HT1080 (cell line): ENCODE measurements at places on chromosomes 7 and 10.

DNA sequence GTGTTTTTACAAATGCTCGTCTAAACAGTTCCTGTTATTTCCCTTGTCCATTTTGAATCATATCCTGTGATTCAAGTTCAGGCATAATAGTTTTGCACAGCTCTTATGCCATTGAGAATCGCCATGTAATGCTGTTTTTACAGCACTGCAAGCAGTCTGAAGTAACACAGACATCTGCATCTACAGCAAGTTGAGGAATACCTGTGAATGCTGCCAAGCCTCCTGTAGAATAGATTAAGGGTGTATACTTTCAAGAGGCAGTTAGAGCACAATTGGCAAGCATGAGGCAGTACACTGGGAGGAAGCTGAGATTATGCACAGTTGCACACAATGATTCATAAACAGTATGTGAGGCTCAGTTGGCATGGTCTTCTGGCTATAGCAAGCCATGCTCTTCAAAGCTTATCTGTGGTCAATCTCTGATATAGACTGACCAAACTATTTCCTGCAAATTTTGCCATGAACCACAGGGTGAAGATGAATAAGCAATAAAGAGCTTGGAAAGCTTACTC is 121.9 kb upstream of the AKR1E2 start:
- DNase-seq, result peak; percentile 99

- DNase-seq, result no peak
These were observed 7.0 kb upstream of the TMEM243 start for GRCh38 chr7:87226495-87226894.

GRCh38 chr10:113148901-113149300 is 198.9 kb downstream of the TCF7L2 start:
- DNase-seq, result no peak

GRCh38 chr7:41882745-41883420 is 180.0 kb upstream of the INHBA start:
- DNase-seq, result no peak

- no peak for DNase-seq
These were observed 81.9 kb upstream of the RAB11FIP2 start for GRCh38 chr10:118128675-118129074.

DNA sequence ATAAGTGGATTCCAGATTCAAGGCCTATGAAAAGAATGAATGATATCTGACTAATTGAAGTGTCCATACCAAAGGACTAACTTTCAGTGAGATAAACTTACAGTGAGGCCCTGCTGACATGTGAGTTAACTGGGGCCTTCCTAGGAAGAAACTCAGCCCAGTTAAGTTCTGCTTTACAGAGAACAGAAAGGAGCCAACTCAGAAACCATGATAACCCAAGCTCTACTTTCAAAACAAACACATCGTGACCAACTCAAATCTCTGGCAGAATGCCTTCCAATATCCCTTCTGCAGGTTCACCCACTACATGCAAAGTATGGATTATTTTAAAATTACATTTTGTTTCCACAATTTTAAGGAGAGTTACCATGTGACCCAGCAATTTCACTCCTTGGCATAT is 75.8 kb upstream of the MRLN start:
- no peak for DNase-seq

DNA sequence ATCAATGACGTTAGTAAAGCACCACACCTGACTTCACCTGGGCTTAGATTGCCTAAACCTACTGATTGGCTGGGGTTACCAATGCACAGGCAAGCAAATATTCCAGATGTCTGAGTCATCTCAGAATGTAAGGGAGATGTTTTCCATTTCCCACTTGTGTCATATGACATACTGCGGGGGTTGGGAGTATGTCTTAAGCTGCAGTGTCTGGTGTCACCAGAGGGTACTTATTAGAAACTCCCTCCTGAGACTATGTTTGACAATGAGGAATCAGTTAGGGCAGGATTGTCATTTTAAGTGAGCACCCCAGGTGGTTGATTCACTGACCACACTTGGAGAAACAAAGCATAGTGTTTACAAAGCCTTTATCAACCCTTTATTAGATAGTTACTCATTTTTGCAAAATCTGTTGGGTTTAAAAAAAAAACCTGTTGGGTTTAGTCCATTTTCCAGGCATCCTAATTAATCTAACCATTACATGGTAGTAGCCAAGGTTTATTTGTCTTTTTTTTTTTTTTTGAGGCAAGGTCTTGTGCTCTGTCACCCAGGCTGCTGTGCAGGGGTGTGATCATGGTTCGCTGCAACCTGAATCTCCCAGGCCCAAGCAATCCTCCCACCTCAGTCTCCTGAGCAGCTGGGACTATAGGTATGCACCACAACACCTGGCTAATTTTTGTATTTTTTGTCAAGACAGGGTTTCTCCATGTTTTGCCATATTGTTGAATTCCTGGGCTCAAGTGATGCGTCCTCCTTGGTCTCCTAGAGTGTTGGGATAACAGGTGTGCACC is 72.5 kb downstream of the CDK6 start:
- peak; percentile 86 for DNase-seq

- no peak for DNase-seq
These were observed 1071.1 kb downstream of the XPNPEP1 start for GRCh38 chr10:108852211-108852610.

GRCh38 chr10:126569513-126570244 is 100.8 kb downstream of the C10orf90 start:
- peak; percentile 74 for DNase-seq

DNA sequence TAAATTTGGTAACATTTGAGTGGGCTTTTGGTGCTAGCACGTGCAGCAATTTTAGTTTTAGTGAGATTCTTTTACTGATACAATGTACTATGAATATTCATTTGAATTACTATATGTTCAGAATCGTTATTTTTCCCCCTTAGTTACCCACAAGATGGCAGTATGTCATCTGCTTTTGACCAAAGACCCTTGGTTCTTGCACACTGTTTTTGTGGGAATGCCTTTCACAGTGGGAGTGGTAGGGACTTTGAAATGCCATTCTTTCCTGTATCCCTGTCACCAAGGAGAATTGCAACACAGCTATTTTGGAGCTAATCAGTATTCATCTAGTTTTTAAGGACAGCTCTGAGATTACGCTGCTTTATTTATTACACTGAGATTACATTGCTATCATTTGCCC is 40.6 kb downstream of the SEC23IP start:
- peak; percentile 13 for DNase-seq

GRCh38 chr7:71286924-71287323 is 155.0 kb downstream of the GALNT17 start:
- no peak for DNase-seq

- no peak for DNase-seq
These were observed 421.3 kb upstream of the NUPR2 start for GRCh38 chr7:56537477-56537876.

DNA sequence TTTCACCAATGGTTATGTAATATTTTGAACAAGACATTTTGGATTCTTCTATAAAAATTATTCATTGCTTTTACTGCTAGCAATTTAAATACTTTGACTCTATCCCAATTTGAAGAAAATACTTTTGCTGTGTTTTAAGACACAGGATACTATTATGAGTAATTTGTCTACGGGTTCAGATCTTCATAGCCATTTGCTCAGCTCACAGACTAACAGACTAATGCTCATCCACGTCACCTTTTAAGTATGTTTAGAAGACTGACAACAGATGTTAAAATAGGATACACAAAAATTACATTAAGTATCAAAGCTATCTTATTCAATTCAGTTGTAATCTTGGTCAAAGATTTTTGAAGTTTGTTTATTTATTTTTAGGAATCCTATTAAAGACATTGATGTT is 251.3 kb upstream of the CHRM2 start:
- DNase-seq, result no peak

GRCh38 chr10:89153116-89153515 is 54.0 kb downstream of the CH25H start:
- no peak for DNase-seq

DNA sequence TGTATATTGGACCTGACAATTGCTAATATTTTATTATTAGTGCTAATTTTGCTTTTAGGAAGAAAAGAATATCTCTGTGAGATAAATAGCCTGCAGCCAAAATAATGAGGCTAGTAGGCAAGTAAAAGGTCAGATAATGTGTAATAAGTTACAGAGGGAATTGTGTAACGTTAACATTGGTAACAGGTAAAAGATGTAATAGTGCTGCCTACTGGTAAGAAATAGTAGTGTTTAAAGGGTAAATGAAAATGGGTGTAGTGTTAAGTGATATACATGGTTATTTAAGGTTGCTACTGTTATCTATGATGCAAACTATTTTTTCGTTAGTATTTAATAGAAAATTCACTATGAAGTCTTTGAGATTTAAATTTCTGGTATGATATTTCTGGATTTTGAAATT is 9.2 kb upstream of the FOXP2 start:
- peak; percentile 9 for DNase-seq

GRCh38 chr7:149615690-149616270 is 118.2 kb upstream of the ZNF746 start:
- DNase-seq, result no peak
